ENCODE measurements at places on chromosomes 6 and 20.

GRCh38 chr6:4592026-4592425, 184.2 kb upstream of the CDYL start:
- no peak for DNase-seq

- DNase-seq, result no peak
Observed at GRCh38 chr20:10324198-10324847, 105.7 kb downstream of the SNAP25 start.

- no peak for DNase-seq
Observed at GRCh38 chr20:13678944-13679343, 40.2 kb upstream of the TASP1 start.

DNA sequence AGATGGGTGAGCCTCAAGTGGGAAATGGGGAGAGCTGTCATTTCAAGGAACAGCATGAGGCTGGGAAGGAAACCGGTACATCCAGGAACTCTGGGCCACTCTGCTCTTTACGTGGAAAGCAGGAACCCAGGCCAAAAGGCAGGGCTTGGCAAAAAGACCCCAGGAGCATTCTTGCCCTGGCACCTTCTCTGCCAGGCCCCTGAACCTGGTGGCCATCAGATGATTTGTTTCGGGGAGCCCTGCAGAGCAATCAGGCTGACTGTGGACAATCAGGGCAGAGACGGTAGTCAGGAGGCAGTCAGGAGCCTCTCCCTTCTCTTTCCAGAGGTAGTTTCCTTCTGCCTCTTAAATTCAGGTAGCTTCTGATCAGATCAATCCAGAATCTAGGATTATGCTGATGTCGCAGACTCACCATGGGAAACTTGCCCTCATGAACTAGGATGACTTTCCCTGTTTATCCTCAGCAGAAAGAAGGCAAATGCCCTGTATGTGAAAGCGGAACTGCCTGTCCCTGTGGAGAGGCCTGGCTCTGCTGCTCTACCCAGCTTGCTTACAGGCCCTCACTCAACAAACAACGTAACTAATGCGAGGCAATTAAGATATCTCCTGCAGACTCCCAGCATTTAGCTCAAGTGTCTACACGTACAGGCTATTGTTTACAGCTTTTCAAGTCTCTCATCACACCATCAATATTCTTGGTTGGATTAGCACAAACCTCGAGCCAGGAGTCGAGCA, 36.6 kb downstream of the EZR start:
- no peak for DNase-seq

DNA sequence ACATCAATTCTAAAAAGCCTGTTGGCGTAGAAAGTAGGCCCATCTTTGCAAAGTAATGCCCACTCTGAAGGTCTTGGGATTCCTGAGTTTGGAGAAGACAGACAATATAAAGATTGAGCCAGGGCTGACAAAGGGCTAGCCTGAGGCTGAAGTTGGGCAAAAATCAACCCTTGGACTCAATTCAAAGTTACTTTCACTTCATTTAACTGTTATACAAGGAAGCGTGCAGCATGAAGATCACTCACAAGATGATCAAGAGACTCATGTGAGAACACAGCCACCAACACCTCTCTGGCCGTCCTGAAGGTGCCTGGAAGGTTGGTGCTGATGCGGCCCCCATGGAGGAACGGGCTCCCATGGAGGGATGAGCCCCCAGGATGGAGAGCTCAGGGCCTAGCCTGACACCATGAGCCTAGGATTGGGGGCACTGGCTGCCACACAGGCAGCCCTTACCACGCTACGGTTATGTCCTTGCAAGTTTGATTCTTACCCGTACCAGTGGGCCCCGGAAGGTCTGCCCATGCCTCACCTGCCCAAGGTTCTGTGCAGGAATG, 26.6 kb downstream of the FOXC1 start:
- DNase-seq, result no peak
